Skin of body (tissue), 3 donors: ENCODE measurements at places on chromosomes 7 and 10. TPM values are rescaled to one million over a fixed set of nuclear protein-coding genes. Genes with fewer than 3 reads are reported as not detected.

Gene ZNF425
- total RNA-seq, result 2.4 TPM

Gene PNLIPRP3
- total RNA-seq, result 5.8 TPM

Gene CHN2
- 9.1 TPM for total RNA-seq

Gene CPA4
- 63.8 TPM for total RNA-seq
